ENCODE measurements at places on chromosomes 2 and 18. TPM values are rescaled to one million over a fixed set of nuclear protein-coding genes. Genes with fewer than 3 reads are reported as not detected.

- peaks cover 5% of the 10 kb centered on the region for H3K36me3 ChIP-seq
- peaks cover 6% of the 10 kb centered on the region for H3K4me1 ChIP-seq
- DNase-seq, result no peak
Measured at GRCh38 chr2:69241093-69241492, 145.9 kb downstream of the GFPT1 start.

DNA sequence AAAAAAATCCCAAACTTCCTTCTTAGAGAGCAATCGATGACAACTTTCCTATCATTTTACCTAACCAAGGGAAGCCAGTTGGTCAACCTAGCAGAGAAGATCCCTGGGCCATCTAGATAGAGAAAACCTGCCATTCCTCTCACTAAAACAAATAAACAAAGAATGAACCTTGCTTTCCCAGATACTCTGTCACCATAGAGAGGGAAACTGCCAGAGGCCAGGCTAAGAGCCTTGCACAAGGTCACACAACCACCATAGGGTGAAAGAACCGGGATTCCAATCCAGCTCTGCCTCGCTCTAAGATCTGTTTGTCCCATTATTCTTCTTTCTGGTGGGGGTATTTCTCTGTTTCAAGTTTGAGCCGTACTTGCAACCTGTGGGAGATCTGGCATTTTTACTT, 154.6 kb downstream of the CYRIA start:
- no peaks in the 10 kb centered on the region for H3K36me3 ChIP-seq
- no peak for DNase-seq
- no peak overlapping the region for H3K27ac ChIP-seq
- H3K4me3 ChIP-seq, result no peak overlapping the region

- H3K27ac ChIP-seq, result no peak overlapping the region
- H3K36me3 ChIP-seq, result peaks cover 7% of the 10 kb centered on the region
- H3K4me3 ChIP-seq, result no peak overlapping the region
- no peak for DNase-seq
- H3K27me3 ChIP-seq, result peaks cover 3% of the 10 kb centered on the region
- H3K4me1 ChIP-seq, result no peaks in the 10 kb centered on the region
Measured at GRCh38 chr2:238777369-238778067, 70.4 kb upstream of the TWIST2 start.

GRCh38 chr2:167890739-167891138, 356.7 kb downstream of the STK39 start:
- no peaks in the 10 kb centered on the region for H3K4me1 ChIP-seq
- DNase-seq, result no peak
- H3K36me3 ChIP-seq, result peaks cover 16% of the 10 kb centered on the region
- no peak overlapping the region for H3K4me3 ChIP-seq

CHRND gene
- total RNA-seq, result 2.2 TPM

DNA sequence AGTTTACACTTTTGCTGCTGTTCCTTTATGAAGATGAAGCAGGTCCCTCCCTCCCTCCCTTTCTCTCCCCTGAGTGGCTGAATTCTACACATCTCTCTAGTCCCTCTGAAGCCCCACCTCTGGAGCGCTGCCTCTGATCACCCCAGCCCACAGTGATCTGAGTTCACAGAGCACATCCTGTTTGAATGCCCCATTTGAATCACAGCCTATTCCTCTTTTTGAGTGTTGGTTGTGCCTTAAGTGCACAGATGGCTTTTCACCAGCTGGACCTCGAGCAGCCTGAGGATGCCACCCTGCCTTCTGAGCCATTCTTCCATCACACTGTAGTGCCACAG, 87.1 kb downstream of the ITGB1BP1 start:
- H3K4me3 ChIP-seq, result no peak overlapping the region
- H3K27ac ChIP-seq, result peak overlapping the region; percentile 72
- peaks cover 8% of the 10 kb centered on the region for H3K36me3 ChIP-seq
- no peaks in the 10 kb centered on the region for H3K27me3 ChIP-seq
- no peak for DNase-seq

FIGN gene
- 12.4 TPM for total RNA-seq

DNA sequence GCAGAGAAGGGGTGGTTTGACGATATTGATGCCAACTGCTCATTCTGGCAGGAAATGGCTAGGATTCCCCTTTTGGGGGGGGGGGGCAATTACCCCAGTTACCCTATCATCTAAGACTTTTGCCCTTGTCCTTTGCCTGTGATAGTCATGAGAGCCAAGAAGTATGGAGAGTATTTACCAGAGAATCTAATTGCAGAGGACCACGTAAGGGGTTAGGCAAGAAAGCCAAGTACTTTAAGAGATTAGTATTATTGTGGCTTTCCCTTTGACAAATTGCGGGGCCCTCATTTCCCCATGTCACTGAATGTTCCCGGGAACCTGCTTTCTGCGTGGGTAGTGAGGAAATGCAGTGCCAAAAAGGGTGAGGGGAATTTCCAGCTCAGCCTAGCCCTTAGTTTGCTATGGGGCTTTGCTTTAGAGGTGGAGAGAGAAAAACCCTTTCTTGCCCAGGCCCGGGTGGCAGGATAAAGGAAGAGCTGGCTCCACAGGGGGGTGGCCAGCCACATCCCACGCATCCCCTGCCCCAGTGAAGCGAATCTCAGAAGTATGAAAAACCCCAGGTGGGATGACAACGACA, 1.5 kb downstream of the AQP4 start:
- H3K4me1 ChIP-seq, result no peaks in the 10 kb centered on the region
- H3K27me3 ChIP-seq, result peaks cover 5% of the 10 kb centered on the region
- H3K4me3 ChIP-seq, result peak overlapping the region; percentile 64
- no peaks in the 10 kb centered on the region for H3K36me3 ChIP-seq

DNA sequence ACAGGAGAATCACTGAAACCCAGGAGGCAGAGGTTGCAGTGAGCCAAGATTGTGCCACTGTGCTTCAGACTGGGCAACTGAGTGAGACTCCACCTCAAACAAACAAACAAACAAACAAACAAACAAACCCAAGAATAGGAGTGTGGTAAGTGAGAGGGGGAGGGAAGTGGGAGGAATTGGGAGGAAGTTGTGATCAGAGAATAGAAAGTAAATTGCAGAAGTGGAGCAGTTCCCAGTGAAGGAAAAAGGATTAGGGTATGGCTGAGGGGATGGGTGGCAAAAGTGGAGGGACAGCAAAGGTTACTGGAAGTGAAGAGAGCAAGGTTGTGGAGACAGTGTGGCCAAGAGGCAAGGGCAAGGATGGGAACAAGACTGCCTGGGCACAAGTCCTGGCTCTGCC, 41.1 kb upstream of the C1GALT1C1L start:
- no peak overlapping the region for H3K4me3 ChIP-seq
- no peaks in the 10 kb centered on the region for H3K4me1 ChIP-seq
- peaks cover 2% of the 10 kb centered on the region for H3K27me3 ChIP-seq
- no peak overlapping the region for H3K27ac ChIP-seq
- DNase-seq, result no peak
- H3K36me3 ChIP-seq, result no peaks in the 10 kb centered on the region

GRCh38 chr2:239278941-239279365, 121.9 kb downstream of the HDAC4 start:
- DNase-seq, result peak; percentile 49
- peak overlapping the region; percentile 80 for H3K4me3 ChIP-seq
- no peaks in the 10 kb centered on the region for H3K36me3 ChIP-seq
- no peak overlapping the region for H3K27ac ChIP-seq
- peaks cover 49% of the 10 kb centered on the region for H3K4me1 ChIP-seq

EPAS1 gene
- total RNA-seq, result not detected

DNA sequence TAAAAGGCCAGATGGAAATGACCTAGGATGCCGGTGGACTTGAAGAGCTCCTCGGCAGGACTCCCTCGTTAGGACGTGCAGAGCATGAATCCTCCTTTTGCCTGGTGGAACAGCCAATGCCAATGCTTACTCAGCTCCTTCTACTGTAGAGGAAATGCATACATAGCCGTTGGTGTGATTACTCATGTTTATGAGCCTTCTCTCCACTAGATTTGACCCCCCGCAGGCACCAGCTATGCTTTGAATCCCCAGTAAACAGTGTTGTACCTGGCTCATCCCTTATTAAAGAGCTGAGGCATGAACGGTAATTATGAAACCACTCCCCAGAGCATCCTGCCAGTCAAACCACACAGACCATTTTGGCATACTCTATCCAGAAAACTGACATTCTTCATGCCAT, 172.8 kb downstream of the ANTXR1 start:
- no peak overlapping the region for H3K27ac ChIP-seq
- peaks cover 2% of the 10 kb centered on the region for H3K27me3 ChIP-seq
- no peak for DNase-seq
- H3K4me3 ChIP-seq, result no peak overlapping the region

MPP4 gene
- total RNA-seq, result 0.25 TPM

TDRD15 gene
- not detected for total RNA-seq

YES1 gene
- 17.1 TPM for total RNA-seq

GRCh38 chr18:59690996-59691395, 6.2 kb downstream of the CCBE1 start:
- no peak overlapping the region for H3K27ac ChIP-seq
- H3K36me3 ChIP-seq, result no peaks in the 10 kb centered on the region
- H3K4me1 ChIP-seq, result no peaks in the 10 kb centered on the region
- no peak overlapping the region for H3K4me3 ChIP-seq

- H3K4me3 ChIP-seq, result no peak overlapping the region
- peaks cover 5% of the 10 kb centered on the region for H3K36me3 ChIP-seq
- H3K27me3 ChIP-seq, result peaks cover 2% of the 10 kb centered on the region
- no peaks in the 10 kb centered on the region for H3K4me1 ChIP-seq
Measured at GRCh38 chr2:109690822-109691541, 76.8 kb downstream of the SOWAHC start.

SERPINB11 gene
- total RNA-seq, result not detected

GRCh38 chr2:20524412-20525040, 77.7 kb downstream of the RHOB start:
- H3K27ac ChIP-seq, result no peak overlapping the region
- H3K4me1 ChIP-seq, result peaks cover 21% of the 10 kb centered on the region
- H3K4me3 ChIP-seq, result peak overlapping the region; percentile 20
- no peaks in the 10 kb centered on the region for H3K36me3 ChIP-seq
- H3K27me3 ChIP-seq, result peaks cover 9% of the 10 kb centered on the region

DNA sequence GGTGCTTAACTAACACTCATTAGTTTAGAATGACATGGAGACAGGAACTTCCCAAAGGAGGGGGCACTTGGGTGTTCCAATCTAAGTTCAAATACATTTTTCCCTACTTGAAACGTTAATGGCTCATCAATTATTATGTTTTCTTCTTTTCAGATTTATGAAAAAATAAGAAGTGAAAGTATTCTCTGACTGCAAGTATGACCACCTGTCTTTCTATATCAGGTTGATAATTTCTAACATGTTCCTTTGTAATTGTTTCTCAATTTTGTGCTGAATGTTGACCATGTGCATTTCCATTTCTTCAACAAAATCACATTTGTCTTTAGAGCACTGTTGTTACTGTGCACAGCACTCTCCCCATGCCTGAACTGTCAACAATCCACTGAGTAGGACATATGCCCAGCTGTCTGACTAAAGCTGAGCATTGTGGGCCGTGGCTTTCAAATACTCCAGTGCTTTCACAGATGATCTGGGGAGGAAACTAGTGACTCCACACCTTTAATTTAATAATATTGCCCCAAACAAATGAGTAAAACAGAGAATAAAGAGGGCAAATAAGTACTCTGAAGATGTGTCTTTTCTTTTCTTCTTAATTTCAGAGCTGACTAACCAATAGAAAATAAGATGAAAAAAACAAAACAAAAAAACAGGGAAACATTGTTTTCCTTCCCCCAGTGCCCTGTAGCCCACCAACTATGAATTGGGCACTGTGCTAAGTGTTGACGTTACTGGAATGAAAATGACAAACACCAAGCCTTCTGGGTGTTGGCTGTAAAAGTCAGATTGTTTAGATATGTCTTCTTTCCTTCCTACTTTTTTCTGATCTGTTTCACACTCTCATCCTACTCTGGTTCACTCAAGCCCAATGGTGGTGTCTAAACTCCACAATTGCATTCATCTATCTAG, 16.0 kb downstream of the LANCL1 start:
- H3K4me3 ChIP-seq, result no peak overlapping the region
- H3K27ac ChIP-seq, result peak overlapping the region; percentile 5
- peaks cover 7% of the 10 kb centered on the region for H3K36me3 ChIP-seq
- H3K27me3 ChIP-seq, result no peaks in the 10 kb centered on the region
- no peak for DNase-seq
- H3K4me1 ChIP-seq, result peaks cover 20% of the 10 kb centered on the region

EFR3B gene
- total RNA-seq, result 22.9 TPM

GRCh38 chr2:7670905-7671641, 753.9 kb downstream of the RNF144A start:
- peak overlapping the region; percentile 25 for H3K27ac ChIP-seq
- H3K36me3 ChIP-seq, result peaks cover 5% of the 10 kb centered on the region
- H3K4me3 ChIP-seq, result no peak overlapping the region
- H3K27me3 ChIP-seq, result peaks cover 11% of the 10 kb centered on the region

- DNase-seq, result no peak
- H3K36me3 ChIP-seq, result no peaks in the 10 kb centered on the region
- H3K4me3 ChIP-seq, result no peak overlapping the region
Measured at GRCh38 chr2:55885127-55885943, 38.2 kb downstream of the EFEMP1 start.

RFX8 gene
- 1.0 TPM for total RNA-seq

HOXD11 gene
- not detected for total RNA-seq

GRCh38 chr2:112947374-112947773, 30.4 kb upstream of the IL36G start:
- no peaks in the 10 kb centered on the region for H3K27me3 ChIP-seq
- no peaks in the 10 kb centered on the region for H3K36me3 ChIP-seq
- H3K4me1 ChIP-seq, result no peaks in the 10 kb centered on the region
- no peak for DNase-seq

GRCh38 chr2:233643128-233643527, 6.9 kb downstream of the UGT1A10 start:
- no peak for DNase-seq
- H3K27ac ChIP-seq, result no peak overlapping the region
- no peaks in the 10 kb centered on the region for H3K4me1 ChIP-seq

RPRM gene
- 95.9 TPM for total RNA-seq

SLC23A3 gene
- 1.1 TPM for total RNA-seq

DNA sequence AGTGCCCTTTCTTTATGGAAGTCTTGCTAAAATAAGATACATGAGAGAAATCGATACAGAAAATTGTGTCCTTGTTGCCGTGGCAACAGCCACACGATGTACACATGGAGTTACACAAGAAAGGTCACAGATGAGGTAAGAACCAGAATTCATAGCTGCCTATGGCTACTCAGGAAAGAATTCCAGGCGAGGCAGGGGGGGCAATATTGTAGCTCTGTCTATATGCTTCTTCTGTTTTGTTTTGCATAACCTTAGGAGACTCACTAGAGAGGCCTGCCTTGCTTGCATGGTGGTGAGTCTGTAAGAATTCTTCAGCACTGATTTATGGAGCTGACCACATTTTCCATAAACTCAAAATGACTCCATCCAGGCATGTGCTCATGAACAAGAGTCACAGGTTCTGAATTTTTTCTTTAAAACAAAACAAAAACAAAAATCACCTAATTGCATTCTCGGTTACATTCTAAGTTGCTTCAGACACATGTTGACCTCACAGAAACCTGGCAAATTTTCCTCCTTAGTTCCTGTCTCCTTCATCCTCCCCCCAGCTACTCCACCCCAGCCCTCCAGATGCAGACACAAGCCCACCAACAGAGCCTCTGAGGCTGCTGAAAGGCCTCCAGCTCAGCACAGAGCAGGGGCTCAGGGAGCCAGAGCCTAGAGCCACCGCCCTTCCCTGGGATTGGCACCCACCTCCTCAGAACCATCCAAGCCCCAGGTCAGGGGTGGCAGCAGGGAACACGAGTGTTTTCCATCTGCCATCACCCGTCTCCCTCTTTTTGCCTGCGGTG, 183.5 kb downstream of the ANTXR1 start:
- H3K4me1 ChIP-seq, result peaks cover 4% of the 10 kb centered on the region
- peaks cover 4% of the 10 kb centered on the region for H3K36me3 ChIP-seq
- no peak overlapping the region for H3K27ac ChIP-seq
- no peak for DNase-seq
- H3K4me3 ChIP-seq, result no peak overlapping the region
